ENCODE measurements at places on chromosomes 7 and 10.

GRCh38 chr7:125154930-125155329, 225.3 kb upstream of the POT1 start:
- DNase-seq = no peak

DNA sequence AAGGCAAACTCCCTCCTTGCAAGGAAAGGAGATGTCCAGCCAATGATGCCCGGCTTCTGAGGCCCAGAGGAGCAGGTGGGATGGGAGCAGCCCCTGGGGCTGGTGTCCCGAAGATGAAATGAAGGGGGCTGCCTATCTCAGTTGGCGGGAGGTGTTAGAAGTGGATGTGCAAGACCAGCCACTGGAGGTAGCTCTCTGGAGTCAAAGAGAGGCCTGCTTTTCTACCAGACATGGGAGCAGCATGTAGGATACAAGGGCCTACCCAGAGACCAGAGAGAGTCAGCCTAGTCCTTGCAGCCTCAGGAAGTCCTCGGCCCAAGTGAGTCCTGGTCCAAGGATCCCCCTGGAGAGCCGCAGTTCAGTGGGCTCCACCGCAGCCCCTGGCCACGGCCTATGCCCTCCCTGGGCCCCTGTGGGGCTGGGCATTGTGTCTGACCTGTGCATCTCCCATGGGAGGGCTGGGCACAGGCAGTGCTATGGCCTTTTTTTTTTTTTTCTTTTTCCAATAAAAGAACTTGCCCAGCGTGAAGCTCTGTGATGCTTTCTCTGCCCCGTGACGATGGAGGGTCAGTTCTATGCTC, 17.7 kb downstream of the GOLGA7B start:
- DNase-seq = no peak

DNA sequence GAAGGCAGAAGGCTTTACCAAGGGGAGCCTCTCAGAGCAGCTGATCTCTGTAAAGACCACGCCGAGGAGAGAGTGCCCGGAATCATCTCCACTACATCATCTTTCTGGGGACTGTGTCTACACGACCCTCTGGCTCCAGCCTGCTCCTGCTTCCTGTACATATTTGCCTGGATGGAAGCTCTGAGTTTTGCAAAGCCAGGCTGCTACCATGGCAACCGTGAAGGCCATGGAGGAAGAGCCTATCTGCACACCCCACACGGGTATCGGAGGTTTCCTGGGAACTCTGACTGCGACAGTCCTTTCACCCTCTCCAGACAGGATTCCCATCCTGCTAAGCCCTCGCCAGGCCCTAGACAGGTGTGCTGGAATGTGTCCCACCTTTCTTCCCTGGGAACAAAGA, 83.4 kb upstream of the TNRC18 start:
- DNase-seq = no peak

- no peak for DNase-seq
These were observed 205.3 kb downstream of the BUB3 start for GRCh38 chr10:123359539-123359938.

- no peak for DNase-seq
These were observed 142.5 kb downstream of the GNAT3 start for GRCh38 chr7:80369321-80369720.

DNA sequence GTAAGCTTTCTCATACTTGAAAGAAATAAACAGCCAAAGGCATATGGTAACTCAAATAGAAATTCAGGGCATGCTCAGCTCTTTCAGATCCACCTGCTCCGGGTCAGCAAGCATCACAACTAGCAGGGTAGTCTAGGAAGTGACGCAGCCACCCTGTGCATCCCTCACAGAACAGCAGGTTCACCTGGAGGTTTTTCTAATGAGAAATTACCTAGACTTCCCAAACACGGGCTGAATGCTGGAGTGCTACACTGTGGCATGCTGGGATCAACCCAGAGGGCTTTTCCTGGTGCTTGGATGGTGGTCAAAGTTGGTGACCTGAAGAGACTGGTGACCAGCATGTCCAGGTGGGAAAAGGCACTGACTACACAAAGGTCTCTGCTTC, 66.8 kb upstream of the DNAJB6 start:
- no peak for DNase-seq

DNA sequence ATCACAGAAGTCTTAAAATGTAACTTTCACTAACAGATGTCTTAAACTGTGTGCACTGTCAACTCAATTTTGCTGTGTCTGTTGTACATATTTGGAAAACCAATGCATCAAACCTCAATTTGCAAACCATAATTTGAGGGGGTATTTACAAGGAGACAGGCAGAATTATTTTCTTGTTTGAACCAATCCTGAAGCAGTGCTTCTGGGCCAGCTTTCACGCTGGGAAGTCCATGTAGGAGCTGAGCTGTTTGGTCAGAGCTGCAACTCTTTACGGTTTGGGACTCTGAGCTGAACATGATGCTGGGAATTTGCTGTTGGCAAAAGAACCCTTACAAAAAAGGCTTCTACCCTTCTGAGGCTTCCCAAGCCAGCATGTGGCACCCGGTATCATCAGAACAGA, 43.2 kb upstream of the EPC1 start:
- no peak for DNase-seq

DNA sequence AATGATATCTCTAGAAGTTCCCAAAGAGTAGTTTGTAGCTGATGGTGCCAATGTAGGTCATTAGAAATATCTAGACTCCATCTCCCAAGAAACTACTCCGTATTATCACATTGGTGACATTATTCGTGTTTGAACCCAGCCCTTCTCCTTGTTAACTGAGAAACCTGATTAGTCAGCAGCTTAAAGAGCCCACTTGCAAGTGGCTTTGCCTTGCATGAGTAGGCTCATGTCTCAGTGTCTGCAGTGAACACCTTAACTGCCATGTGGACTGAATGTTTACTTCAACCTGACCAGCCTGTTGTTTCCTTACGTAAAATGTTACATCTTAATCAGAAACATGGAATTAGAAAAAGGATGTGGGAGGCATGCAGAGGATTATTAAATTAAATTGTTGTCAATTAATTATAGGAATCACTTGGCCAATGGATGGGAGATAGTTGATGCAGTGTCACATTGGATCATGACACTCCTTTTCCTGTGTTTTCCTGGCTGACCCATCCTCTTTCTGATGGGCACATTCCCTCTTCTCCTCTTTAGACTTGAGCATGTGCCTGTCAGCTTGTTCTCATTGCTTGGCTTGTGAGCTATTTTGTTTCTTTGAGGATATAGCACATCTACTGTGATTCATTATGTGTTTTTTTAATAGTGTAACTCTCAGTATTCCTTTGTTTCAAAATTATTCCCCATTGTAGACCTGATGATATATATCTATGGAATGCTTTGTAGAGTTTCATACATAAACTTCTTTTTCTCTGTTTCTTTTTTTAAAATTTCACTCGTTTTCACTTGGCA, 18.0 kb downstream of the STARD3NL start:
- no peak for DNase-seq

GRCh38 chr7:158646766-158647474, 57.7 kb downstream of the NCAPG2 start:
- no peak for DNase-seq

DNA sequence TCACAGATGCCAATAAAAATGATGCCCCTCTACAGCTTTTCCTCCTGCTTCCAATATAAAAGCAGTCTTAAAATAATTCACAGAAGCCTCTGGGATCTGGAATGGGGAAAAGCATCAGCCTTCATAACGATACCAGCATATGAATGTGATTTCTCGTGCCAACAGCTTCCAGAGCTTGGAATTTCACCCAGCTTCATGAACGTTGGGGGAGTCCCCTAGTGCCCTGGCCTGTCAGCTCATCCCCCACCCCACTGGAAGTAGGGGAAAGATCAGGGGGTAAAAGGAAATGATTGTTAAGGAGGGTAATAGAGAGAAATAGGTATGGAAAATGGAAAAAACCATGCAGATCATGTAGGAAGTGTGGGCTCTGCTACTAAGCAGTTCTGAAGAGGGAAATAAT, 253.6 kb downstream of the INHBA start:
- no peak for DNase-seq

DNA sequence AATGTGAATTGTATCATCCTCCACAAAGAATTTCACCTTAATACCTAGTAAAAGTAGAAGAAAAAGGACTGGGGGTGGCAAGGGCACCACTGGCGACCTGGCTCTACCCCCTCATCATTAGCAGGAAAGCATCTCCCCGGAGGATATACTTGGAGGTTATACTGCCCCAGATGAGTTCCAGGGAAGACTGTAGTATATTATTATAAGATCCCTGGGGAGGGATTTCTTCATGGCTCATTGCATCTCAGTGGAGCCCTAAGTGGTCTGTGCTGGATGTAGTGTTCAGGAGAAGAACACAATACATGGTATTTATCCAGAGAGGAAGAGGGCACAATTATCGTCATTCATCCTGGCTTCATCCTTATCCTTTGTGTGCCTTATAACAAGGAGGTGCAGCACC, 14.2 kb upstream of the DYNC1I1 start:
- DNase-seq = no peak

GRCh38 chr7:76340617-76341131, 18.1 kb downstream of the YWHAG start:
- no peak for DNase-seq

GRCh38 chr10:21284301-21284700, 241.2 kb downstream of the SKIDA1 start:
- no peak for DNase-seq

- DNase-seq = no peak
These were observed 1.3 kb downstream of the IMMP2L start for GRCh38 chr7:111560773-111561653.

GRCh38 chr10:96671211-96671890, 49.0 kb downstream of the PIK3AP1 start:
- no peak for DNase-seq

GRCh38 chr10:86958116-86958900, at the start of gene SNCG:
Gene SNCG (plus strand): TSS chr10:86958599. CDS start chr10:86958698, 99 bp downstream.
- DNase-seq = no peak

- no peak for DNase-seq
These were observed 80.8 kb downstream of the ARHGAP22 start for GRCh38 chr10:48523820-48524758.

DNA sequence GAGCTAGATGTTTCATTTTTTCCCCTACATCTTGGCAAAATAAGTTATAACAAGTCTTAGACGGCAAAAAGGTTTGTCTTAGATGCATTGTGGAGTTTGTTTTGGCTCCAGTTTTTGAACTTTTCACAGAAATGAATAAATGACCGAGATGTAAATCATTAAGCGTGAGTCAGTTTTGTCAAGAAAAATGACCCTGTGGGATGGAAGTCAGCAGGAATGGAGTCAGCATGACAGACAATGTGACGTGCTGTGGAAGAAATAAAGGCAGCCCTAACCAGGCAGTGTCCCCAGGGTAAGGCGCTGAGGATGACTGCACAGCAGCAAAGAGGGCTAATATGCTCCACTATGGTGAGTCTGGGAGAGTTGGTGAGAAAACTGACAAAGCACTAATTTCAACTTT, 163.2 kb downstream of the NOC3L start:
- DNase-seq = no peak

GRCh38 chr10:89062861-89063260, 72.3 kb downstream of the FAS start:
- no peak for DNase-seq

- no peak for DNase-seq
These were observed 59.4 kb upstream of the UCN3 start for GRCh38 chr10:5305374-5305773.

- DNase-seq = no peak
These were observed 36.1 kb downstream of the NEUROD6 start for GRCh38 chr7:31304446-31304845.

- no peak for DNase-seq
These were observed at the start of gene PYROXD2 for GRCh38 chr10:98414932-98415730. Gene PYROXD2 (minus strand): TSS chr10:98415182. CDS start chr10:98415135, 47 bp downstream.

DNA sequence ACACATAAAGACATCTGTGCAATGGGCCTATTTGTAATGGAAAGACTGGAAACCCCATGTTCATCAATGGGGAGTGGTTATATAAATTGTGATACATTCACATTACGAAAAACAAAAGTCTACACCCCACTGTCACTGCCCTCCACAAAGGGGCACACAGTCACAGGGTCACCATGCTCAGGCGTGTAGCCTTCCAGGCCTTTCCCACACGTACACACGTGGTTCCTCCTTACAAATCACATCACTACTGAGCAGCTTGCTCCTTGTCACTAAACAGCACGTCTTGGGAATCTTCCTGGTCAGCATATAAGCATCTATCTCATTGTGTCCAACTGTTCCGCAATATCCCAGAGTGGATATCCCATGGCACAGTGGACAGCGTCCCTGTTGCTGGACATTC, 163.1 kb downstream of the SLIT1 start:
- DNase-seq = no peak

GRCh38 chr10:1121271-1121970, 65.2 kb downstream of the WDR37 start:
- DNase-seq = no peak

GRCh38 chr10:30656233-30656632, 26.7 kb upstream of the LYZL2 start:
- DNase-seq = no peak

- no peak for DNase-seq
These were observed 102.7 kb downstream of the COL28A1 start for GRCh38 chr7:7432979-7433378.

DNA sequence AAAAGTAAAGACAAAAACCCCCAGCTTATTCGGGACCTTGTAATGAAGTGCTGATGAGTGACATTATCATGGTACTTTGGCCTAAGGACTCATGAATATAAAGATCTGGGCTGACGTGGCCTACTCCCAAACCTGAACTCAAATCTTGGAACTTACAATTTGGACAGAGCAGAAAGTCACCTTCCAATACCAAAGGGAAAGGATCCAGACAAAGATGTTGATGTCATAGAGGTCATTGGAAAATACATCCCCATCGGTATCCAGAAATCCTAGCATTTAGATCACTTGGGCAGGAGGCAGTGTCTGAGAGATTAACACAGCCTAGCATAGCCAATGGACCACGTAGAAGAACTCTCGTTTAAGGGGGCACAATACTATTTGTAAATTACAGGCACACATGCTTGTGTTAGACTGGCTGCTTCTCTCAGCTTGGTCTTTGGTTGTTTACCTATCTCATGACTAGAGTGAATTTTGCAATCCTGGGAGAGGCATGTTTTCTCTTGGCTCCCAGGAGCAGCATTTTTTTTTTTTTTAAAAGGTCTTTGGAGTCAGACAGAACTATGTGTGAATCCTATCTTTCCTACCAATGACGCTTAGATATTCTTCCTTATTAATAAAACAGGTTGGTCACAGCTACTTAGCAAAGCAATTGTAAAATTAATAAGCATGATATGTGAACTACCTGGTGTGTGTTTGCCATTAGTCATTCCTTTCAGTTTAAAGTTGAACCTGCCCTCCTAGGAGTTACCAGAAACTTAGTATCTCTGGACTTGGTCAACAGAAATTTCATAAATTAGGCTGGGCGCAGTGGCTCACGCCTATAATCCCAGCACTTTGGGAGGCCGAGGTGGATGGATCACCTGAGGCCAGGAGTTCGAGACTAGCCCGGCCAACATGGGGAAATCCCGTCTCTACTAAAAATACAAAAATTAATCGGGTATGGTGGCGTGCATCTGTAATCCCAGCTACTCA, 27.8 kb upstream of the MRPS33 start:
- DNase-seq = no peak
